ENCODE measurements at places on chromosomes 7 and 10. TPM values are rescaled to one million over a fixed set of nuclear protein-coding genes. Genes with fewer than 3 reads are reported as not detected.

DNA sequence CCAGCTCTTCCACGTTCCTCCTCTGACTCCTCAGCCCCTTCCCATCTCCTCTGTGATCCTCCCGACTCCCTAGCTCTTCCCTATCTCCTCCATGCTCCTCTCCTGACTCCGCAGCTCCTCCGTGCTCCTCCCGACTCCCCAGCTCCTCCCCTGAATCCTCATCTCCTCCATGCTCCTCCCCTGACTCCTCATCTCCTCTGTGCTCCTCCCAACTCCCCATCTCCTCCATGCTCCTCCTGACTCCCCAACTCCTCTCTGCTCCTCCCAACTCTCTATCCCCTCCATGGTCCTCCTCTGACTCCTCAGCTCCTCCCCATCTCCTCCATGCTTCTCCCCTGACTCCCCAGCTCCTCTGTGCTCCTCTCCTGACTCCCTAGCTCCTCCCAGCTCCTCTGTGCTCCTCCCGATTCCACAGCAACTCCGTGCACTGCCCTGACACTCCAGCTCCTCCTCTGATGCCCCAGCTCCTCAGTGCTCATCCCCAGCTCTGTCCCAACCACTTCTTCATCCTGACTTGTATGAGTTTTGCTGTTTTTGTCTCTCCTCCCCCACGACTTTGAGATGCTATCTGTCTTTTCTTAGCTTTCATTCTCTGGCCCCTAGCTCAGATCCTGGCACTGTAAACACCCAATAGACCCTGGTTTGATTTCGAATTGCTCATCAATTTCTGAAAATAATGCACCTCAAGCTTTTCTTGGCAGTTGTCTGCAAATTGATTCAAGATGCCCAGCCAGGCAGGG, 38.3 kb downstream of the OAT start:
- peak; percentile 18 for DNase-seq

- DNase-seq = no peak
These were observed 97.3 kb downstream of the GRB10 start for GRCh38 chr7:50685135-50686065.

- no peak for DNase-seq
These were observed 14.8 kb downstream of the NACAD start for GRCh38 chr7:45073786-45074527.

- peak; percentile 61 for DNase-seq
These were observed 21.0 kb upstream of the CSGALNACT2 start for GRCh38 chr10:43117031-43117776.

GRCh38 chr10:71279590-71280170, 39.4 kb upstream of the SLC29A3 start:
- no peak for DNase-seq

DNA sequence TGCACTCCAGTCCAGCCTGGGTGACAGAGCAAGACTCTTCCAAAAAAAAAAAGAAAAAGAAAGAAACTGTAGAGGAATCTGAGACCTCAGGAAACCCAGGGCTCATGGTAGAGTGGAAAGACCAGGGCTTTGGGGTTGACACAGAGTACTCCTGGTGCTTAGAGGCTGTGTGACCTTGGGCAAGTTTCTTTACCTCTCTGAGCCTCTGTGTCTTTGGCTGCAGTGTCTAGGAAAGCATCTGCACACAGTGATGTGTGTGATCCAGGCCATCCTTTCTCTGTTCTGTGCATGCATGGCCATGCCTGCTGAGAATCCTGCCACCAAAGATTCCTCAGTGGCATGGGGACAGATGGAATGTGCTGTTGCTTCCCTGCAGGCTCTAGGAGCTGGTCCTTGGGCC, 71.7 kb upstream of the GTF2I start:
- DNase-seq = no peak

DNA sequence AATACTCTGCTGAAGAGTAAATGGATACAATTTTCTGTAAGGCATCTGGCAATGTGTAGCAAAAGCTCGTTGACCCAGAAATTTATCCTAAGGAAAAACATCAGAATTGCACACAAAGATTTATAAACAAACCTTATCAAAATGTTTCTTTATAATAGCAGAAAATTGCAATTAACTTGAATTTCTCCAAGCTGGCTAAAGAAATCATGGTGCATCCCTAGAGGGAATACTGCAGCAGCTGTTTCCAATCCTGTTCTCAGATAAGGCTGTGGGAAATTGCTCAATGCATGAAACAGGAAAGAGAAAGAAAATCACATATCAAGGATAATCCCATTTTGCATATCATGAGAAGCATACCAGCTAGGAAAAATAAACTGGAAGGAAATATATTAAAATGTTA, 18.7 kb downstream of the TACR2 start:
- DNase-seq = no peak

- DNase-seq = peak; percentile 86
These were observed 71.2 kb upstream of the KCTD7 start for GRCh38 chr7:66557214-66558200.

- DNase-seq = no peak
These were observed 345.2 kb upstream of the SHH start for GRCh38 chr7:156157409-156158012.

DNA sequence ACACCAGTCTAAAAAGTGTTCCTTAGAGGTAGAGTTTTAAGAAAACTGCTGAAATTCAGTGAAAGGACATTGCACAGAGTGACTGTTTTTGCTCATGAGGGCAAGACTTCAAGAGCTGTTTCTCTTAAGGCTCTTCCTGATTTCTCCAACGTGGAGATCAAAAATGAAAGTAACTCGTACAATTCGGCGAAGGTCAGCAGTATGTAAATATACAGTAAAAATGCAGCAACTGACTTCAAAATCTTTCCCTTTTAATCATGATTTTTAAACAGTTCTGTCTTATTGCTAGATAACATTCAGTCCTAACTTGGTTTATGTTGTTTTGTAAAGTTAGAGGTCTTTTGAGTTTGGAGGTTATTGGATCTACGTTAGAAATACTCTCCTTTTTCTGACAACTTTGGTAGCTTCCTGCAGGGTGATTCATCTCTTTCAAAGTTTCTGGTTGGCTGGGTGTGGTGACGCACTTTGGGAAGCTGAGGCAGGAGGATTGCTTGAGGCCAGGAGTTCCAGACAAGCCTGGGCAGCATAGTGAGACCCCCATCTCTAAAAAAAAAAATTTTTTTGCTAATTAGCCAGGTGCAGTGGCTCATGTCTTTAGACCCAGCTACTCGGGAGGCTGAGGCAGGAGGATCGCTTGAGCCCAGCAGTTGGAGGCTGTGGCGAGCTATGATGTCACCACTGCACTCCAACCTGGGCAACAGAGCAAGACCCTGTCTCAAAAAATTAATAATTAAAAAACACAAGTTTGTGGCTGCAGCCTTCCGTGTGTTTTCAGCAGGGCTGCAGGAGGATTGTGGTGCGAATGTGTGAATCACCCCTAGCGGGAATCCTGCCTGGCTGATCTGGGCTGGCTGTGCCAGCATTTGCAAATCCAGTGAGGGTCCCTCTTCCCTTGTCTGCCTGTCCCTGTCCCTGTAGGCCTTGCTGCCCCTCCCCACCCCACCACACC, 29.2 kb upstream of the AP5Z1 start:
- no peak for DNase-seq

- DNase-seq = no peak
These were observed 60.9 kb downstream of the C10orf90 start for GRCh38 chr10:126609566-126609965.

GRCh38 chr10:93915598-93915997, 21.8 kb downstream of the SLC35G1 start:
- no peak for DNase-seq

GRCh38 chr7:138964624-138965436, 16.4 kb downstream of the KIAA1549 start:
- DNase-seq = no peak

DNA sequence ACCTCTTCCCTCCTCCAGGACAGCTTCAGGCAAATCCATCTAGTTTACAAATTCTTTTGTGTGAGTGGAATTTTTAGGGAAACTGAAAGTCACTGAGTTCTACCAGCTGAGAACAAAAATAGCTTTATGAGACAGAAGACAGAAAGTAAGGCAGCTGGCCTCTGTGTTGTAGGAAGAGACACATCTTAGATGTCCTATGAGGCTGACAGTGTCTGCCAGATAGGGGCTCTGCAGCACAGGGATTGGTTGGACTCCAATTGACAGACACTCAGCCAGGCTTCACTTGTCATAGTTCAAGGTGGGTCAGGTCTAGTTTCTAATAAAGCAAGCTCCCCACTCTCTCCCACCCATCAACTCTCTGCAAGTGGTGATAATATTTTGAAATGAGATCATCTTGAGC, 574.9 kb downstream of the CCSER2 start:
- DNase-seq = no peak

- DNase-seq = no peak
These were observed 223.2 kb downstream of the SH2D4B start for GRCh38 chr10:80760914-80761371.

DNA sequence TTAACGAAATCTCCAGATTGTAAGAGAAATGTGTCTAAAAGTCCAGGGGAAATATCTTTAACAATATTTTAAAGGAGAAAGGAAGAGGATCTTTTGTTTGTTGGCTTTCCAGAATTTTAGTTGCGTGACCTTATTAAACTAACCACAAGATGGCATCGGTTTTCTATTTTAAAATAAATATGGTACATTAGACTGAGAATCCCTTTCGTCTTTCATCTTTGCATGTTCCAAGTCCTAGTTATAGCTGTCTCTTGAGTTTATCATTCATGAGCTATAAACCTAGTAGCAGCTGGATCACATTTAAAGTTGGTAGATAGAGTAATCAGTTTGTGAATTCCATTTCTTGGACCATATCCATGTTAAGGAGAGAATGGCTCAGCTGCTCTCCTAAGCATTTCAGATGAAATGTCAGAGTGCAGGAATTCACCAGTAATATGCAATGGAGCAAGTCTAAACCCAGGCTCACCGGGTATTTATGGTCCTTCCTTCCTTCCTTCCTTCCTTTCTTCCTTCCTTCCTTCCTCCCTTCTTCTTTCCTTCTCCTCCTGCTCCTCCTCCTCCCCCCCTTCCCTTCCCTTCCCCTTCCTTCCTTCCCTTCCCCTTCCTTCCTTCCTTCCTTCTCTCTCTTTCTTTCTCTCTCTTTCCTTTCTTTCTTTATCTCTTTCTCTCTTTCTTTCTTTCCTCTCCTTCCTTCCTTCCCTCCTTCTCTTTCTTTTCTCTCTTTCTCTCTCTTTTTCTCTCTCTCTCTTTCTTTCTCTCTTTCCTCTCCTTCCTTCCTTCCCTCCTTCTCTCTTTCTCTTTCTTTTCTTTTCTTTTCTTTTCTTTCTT, 57.8 kb upstream of the RAB18 start:
- DNase-seq = no peak

GRCh38 chr10:31697271-31698180, 231.1 kb downstream of the ARHGAP12 start:
- DNase-seq = peak; percentile 93

DNA sequence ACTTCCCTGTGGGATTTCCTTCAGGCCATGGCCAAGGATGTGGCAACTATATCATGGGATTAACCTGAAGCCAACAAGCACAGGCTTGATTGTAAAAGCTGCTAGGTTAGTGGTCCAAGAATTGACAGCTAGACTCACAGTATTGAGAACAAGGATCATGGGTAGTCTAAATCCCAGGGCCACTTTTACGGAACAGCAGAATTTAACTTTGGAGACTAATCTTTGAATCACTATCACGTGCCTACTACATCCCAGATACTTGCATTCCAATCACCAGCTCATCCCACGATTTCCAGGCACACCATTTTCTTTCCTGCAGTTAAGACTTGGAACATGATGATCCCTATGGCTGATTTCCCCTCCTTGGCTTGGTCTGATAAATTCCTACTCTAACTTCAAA, 65.6 kb upstream of the ADO start:
- no peak for DNase-seq

DNA sequence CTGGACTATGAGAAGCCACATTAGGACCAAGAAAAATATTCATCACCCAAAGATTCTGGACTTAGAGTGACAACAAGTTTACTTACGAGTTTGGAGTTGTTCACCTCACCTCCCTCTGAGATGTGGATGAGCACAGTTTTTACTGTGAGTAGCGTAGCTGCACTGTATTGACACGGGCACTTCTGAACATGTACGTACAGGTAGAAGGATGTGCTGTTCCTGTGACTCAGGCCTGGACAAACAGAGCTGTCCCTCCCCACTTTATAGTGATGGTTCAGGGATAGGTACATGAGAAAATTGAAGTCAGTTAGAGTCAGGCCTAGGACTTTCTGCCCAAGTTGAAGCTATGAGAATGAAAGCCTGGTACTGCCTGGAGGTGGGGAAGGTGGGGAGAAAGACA, 80.9 kb upstream of the DYNC1I1 start:
- no peak for DNase-seq

GRCh38 chr7:27424749-27425148, 182.1 kb downstream of the EVX1 start:
- DNase-seq = no peak

DNA sequence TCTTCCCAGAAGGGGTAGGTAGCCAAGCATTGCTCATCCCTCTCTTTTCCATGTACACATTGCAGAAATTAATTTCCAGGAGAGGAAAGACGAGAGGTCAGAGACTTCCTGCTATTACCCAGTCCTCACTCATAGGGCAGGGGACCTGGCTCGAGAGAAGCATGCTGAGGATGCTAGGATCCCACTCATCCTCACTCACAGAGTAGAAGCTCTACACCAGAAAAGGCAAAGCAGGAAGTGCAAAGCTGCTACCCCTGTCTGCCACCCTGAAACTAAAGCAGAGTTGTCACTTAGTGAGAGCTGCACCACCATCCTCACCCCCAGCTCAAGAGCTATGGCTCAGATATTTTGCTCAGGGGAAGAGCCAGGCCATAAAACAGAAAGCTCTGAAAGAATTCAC, 9.9 kb downstream of the OR9A2 start:
- no peak for DNase-seq

Gene TMEM270
- not detected for polyA plus RNA-seq

Gene CPA1
- 0.34 TPM for polyA plus RNA-seq

Gene ACBD7
- not detected for polyA plus RNA-seq

Gene CXCL12
- 13.6 TPM for polyA plus RNA-seq

Gene HIBADH
- polyA plus RNA-seq = 36.0 TPM

Gene SGCE
- 7.8 TPM for polyA plus RNA-seq

Gene CTTNBP2
- polyA plus RNA-seq = 0.92 TPM
